ENCODE measurements at places on chromosomes 12 and 14.
A peak's percentile ranks its signal among the peaks of the same experiment; 100 is the strongest.

DNA sequence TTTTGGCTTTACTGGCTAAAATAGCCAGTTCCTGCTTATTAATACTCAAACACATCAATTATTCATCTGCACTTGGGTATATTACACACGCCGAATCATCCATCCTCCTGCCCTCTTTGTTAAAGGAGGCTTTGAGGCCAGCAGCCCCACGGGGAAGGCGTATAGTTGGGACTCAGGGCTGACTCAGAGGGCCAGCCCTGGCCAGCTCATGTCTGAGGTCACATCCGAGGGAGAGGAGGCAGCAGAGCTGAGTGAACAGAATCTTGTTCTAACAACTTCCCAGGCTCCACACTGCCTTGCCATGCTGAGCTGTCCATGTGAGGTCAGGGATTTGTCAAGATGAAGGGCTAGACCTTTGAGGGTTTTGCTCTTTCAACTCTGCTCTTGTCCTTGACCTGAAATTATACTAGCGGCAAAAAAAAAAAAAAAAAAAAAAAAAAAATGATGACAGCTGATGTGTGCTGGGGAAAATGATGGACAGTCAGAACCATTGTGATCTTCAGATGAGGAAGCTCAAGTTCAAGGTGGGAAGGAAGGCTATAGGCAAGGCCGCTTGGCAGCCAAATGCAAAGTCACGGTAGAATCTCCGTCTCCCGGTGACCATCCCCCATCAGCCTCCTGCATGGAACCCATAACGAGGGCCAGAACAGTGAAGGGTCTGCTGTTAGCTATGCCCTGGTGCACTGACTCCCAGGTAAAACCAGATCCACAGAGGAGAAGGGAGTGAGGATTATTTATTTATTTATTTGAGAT is 12.5 kb upstream of the MARK3 start:
- DNase-seq, result no peak

- no peak for DNase-seq
These were observed 7.6 kb downstream of the GCH1 start for GRCh38 chr14:54894995-54895394.

DNA sequence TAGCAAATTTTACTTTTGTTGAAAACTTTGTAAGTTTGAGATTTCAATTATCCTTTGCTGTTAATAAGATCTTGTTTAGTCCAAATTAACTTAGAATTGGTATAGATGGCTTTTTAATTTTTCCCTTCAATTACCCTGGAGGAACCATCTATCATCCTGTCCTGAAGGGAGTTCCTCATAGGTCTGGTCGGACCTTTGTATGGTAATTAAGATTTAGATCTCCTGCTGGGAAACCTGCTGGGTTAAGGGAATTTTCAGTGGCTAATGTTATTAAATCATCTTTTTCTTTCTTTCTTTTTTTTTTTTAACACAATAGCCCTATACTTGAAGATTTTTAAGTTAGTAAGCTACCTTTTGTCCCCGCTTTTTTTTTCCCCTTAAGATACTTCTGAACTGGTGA is 63.0 kb upstream of the PRMT8 start:
- DNase-seq, result no peak

DNA sequence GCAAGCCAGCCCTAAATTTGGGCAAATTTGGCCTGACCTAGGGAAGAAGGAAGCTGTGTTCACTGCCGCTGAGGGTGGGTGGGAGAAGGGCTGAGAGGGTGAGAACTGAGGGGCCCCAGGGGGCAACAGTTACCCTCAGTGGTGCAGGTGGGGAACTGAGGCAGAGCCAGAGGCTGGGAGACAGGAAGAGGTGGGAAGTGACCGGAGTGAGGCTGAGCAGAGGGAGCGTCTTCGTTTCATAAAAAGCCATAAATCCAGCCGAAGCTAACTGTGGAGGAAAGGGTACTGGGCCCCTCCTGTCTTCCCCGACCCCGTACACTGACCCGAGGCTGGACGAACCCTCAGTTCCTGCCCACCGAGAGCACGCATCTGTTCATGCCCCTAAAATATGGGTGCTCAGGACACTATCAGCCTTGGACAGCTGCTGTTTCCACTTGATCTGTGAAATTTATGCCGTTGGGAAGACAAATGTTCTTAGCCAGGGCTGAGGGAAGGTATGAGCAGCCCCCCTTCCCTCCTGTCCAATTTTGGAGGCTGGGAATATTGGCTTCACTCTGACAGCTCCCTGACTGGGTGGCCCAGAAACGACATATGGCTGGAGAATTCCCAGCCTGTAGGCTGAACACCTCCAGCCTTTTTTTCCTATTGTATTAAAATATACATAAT is 116.5 kb downstream of the KIF26A start:
- DNase-seq, result no peak

DNA sequence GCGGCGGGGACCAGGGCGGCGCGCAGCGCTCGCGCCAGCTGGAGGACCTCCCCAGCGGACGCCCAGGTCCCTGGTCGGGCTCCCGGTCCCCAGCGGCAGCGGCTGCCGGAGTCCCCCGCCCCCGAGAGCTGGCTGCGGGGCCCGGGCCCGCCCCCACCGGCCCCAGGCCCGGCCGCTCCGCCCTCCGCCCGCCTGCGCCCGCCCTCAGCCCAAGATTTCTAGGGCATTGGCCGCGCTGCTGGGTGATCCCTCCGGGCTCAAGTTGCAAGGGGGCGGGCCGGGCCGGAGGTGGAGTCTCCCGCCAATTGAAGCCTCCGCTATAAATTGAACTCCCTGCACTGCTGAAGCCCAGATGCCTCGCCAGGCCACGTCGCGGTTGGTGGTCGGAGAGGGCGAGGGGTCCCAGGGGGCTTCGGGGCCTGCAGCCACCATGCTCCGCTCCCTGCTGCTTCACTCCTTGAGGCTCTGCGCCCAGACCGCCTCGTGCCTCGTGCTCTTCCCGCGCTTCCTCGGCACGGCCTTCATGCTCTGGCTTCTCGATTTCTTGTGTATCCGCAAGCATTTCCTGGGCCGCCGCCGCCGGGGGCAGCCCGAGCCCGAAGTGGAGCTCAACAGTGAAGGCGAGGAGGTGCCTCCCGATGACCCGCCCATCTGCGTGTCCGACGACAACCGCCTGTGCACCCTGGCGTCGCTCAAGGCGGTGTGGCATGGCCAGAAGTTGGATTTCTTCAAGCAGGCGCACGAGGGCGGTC is at the start of gene DIO3:
Gene DIO3, plus strand, starts transcription at position 351 of the 752 bp plus-strand sequence.
- peak; percentile 51 for DNase-seq

GRCh38 chr12:93115646-93116045 is 186.6 kb upstream of the EEA1 start:
- no peak for DNase-seq

- no peak for DNase-seq
These were observed 47.8 kb upstream of the EML1 start for GRCh38 chr14:99745307-99745951.

DNA sequence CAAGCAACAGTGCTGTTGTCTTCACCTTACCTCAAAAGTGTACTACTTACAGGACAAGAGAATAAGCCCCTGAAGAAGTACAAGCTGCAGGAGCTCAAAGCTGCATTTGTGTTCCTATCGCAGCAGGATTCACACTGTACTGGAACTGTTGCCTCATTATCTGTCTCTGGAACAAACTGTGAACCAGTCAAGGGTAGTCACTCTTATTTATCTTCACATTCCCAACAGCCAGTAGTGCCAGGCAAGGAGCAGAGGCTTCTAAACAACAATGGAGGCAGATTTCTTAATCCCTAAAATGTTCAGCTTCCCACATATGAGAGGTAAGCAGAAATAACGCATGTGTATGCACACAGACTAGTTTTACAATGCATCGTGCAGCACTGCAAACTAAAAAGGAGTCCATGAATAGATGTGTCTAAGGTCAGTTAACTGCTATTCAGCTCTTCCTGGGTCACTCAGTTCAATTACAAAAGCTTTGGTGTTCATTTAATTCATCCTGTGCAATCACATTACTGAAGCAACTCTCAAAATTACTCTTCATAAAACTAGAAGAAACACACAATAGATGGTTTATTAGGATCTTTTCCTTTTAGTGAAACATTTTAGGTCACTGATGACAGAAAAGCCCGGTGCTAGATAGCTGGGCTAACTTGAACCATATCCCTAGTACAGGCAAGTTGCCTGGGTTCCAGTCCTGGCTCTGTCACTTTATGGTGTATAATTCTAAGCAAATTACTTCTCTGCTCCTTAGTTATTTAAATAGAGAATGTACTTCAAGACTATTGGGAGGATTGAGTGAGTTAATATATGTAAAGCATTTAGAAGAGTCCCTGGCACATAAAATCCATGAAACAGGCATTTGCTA is 2.7 kb downstream of the APPL2 start:
- DNase-seq, result no peak

DNA sequence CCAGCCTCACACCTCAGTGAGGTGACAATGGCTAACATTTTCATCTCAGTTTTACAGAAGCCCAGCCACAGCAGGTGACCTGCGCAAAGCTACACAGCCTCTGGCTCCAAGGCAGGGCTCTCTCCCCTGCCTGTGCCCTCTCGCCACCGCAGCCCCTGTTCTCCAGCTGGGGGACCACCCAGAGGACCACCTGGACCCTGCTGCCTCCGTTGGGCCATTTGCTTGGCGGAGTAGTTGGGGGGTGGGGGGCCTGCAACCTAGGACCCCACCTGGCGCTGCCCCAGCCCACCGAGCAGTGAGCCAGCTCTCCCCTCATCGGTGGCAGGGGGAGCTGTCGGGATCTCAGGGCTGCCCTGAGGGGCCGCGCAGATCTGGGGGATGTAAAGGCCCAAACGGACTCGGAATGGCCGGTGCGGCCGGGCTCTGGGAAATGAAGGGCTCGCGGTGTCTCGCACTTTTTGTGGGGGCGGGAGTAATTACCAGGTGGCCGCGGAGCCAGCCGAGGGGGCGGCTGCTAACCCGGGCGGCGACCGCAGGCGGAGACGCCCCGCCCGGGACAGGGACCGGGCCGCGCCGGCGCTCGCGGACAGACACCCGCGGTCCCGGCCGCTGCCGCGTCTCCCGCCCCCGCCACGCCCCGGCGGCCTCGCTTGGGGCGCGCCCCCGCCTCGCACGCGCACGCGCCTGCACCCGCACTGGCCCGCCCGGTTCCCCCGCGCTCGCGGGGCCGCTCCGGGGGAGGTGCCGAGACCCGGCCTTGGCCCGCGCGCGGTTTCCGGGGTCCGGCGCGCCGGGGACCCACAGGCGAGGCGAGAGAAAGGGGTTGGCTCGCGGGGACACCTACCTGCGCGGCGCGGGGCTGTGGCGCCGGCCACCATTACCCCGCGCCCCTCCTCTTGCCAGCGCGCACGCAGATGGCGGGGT is 8.6 kb upstream of the GPR68 start:
- no peak for DNase-seq

- peak; percentile 67 for DNase-seq
These were observed 414 bp upstream of the CDK17 start for GRCh38 chr12:96400631-96401075.

GRCh38 chr14:65302571-65303189 is 109.8 kb upstream of the FUT8 start:
- DNase-seq, result peak; percentile 85

DNA sequence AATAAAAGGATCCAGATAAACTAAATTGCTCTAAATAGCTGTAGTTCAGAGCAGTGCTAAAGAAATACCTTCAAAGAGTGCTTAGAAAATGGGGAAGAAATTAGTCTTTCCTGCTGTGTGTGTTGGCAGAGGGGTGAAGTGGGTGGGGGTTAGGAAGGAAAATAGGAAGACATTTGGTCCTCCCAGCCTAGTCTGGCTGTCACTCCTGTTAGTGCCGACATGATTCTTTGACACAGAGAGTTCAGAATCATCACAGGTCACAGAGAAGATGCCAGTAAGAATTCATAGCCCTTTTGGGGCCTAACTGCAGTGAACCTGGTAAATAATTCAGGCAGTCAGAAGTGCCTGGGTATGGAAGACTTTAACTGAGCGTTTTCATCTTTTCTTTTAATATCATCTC is 74.8 kb downstream of the FLRT2 start:
- DNase-seq, result no peak

DNA sequence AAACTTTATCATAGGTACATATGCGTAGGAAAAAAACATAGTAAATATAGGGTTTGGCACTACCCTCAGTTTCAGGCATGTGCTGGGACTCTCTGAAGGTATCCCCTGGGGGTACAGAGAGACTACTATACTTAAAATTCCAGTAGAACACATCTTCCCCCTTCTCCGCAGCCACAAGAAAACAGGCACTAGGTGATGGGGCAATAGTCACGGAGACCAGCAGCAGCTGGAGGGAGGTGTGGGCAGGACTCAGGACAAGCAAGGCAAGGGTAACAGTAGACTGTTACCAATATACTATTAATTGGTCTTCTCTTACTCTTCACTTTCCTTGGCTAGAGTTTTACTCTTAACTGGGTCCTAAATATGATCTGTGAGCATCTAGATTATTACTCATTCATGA is 4.6 kb upstream of the PAPOLA start:
- DNase-seq, result no peak

DNA sequence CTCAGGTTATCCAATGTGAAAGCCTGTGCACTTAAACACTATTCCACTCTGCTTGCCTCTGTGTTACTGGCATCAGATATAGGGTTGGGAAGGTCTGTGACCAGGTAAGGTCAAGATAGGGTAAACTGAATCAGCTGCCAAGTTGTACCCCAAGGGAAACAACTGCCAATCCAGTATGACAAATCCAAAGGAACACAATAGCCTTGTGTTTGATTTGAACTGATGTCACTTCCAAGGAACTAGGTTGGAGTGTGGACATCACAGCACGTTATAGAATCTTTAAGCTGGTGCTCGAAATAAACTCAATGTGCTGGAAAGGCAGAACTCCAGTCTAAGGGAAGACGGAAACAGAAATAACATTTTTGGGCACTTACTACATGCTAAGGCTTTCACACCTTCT is 223.4 kb upstream of the BTG1 start:
- DNase-seq, result no peak

DNA sequence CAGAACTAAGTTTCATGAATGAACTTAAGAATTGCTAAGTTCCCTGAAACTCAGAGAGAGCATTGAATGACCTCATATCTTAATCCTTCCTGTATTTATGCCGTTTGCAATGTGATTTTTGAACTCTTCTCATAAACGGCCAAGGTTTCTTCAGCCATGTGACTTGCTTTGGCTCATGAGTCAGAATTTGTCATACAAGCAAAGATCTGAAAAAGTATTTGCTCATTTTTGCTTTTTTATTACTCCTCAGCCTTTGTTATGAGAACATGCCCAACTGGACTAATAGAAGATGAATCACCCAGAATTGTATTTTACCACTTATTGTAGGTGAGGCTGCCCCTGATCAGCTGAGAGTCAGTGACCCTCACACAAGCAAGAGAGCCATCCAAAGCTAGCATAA is 693.8 kb downstream of the BCL11B start:
- DNase-seq, result no peak

DNA sequence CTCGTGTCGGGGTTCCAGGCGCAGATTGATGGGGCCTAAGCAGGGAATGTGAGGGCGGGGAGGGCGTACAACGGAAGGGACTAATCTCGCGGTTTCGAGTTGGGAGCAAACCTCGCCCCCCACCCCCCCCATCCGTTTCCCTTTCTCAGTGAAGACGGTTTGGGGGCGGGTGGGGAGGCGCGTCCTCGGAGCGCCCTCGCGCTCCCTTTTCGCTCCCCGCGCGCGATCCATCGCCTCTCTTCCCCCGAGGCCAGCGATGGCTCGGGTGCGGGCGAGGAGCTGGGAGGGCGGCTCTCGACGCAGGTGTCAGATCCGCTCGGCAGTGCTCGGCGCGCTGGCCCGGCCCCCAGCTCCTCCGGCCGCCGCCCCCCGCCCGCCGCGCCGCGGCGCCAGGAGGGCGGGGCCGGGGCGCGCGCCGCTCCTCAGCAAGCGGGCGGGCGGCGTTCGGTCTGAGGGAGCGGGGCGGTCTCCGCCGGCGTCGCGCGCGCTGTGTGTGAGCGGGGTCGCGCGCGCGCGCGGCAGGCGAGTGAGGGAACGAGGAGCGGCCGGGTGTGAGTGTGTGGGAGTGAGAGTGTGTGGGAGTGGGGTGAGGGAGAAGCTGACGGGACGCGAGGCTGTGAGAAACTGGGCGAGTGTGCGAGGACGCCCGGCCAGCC is at the start of gene RIMKLB:
Gene RIMKLB, plus strand, starts transcription at position 516 of the 656 bp plus-strand sequence. CDS start 15,876 bp downstream, outside the sequence.
- DNase-seq, result peak; percentile 83

- no peak for DNase-seq
These were observed 13.5 kb upstream of the ATF1 start for GRCh38 chr12:50750366-50750765.

All from NCI-H1105 treated with DMSO at 0.1 percent for 48 hours (cell line).